ENCODE measurements at places on chromosomes 7 and 10.

DNA sequence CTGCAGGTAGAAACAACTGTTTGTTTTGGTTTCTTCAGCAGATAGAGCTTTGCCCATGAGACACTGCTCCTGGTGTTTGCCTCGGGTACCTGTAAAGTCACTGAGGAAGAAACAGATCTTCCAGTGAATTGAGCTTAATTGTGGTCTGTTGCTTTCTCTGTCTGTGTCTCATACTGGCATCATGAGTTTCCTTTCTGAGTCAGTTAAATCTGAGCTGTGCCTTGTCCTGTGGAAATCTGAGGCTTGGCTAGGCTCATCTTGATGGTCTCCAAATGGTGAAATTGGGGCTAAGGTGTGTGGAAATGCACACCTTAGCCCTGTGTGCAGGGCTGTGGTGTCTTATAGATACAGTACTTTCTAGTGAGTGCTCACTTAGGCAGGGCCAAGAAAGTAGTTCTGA is 67.4 kb downstream of the GBF1 start:
- H3K4me3 ChIP-seq, result no peak overlapping the region
- no peak for DNase-seq
- no peak overlapping the region for H3K27ac ChIP-seq
- no peaks in the 10 kb centered on the region for H3K4me1 ChIP-seq

- H3K36me3 ChIP-seq, result no peaks in the 10 kb centered on the region
- H3K27me3 ChIP-seq, result no peaks in the 10 kb centered on the region
- no peaks in the 10 kb centered on the region for H3K4me1 ChIP-seq
- no peak for DNase-seq
- no peak overlapping the region for H3K27ac ChIP-seq
Observed at GRCh38 chr7:63953181-63953580, 45.5 kb upstream of the ZNF722 start.

DNA sequence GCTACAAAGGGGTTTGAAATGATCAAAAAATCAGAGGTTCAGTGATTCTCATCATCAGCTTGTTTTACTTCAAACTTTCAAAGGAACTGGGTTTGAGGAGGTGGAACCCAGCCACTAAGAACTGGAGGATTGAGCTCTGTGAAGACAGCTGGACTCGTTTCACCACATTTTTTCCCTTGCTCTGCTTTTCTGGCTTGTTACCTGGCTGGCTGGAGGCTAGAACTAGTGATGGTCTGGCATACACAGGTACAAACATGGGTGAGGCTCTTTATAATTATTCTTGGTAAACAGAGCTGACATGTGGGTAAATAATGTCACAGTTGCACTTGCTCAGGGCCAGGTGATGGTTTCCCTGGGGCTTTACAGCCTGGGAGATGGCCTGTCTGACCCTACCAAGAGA is 352.5 kb downstream of the FGFR2 start:
- no peak overlapping the region for H3K27ac ChIP-seq
- no peaks in the 10 kb centered on the region for H3K27me3 ChIP-seq
- no peaks in the 10 kb centered on the region for H3K4me1 ChIP-seq
- H3K4me3 ChIP-seq, result no peak overlapping the region
- H3K36me3 ChIP-seq, result no peaks in the 10 kb centered on the region
- DNase-seq, result no peak

DNA sequence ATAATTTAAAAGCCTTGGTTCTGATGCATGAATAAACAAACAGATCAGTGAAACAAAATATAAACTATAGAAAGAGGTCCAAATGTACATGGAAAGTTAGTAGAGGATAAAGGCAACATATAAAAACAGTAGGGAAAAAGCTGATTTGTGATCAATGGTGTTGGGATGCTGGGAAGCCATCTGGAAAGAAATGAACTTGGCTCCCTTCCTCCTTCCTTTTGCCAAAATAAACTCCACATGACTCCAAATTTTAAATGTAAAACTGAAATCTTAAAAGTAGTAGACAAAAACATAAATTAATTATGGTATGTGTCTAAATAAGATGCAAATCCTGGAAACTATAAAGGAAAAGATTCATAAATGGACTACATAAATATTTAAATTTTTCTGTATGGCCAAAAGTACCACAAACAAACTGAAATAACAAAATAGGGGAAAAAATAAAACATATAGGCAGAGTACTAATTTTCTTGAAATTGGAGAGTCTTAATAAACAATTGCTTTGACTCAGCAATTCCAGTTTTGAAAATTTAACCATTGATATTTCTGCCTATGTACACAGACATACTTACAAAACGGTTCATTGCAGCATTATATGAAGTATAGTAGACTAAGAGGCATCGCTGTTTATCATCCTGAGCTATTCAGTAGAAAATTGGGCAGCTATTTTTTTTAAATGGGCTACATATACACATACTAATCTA is 77.0 kb upstream of the TRIM24 start:
- no peaks in the 10 kb centered on the region for H3K27me3 ChIP-seq
- no peak overlapping the region for H3K27ac ChIP-seq
- DNase-seq, result no peak
- H3K36me3 ChIP-seq, result no peaks in the 10 kb centered on the region
- no peak overlapping the region for H3K4me3 ChIP-seq
- H3K4me1 ChIP-seq, result no peaks in the 10 kb centered on the region

DNA sequence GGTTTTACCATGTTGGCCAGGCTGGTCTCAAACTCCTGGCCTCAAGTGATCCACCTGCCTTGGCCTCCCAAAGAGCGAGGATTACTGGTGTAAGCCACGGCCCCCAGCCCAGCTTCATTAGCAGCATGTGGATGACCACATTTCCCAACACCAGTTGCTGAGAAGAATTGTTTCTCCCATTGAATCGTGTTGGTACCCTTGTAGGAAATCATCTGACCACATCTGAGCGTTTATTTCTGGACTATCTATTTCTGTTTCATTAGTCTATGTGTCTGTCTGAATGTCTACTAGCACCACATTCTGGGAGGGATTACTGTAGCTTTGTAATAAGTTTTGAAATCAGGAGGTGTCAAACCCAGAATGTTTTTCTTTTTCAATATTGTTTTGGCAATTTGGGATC is 89.6 kb downstream of the LCOR start:
- H3K27me3 ChIP-seq, result no peaks in the 10 kb centered on the region
- no peaks in the 10 kb centered on the region for H3K36me3 ChIP-seq
- no peak overlapping the region for H3K4me3 ChIP-seq

DNA sequence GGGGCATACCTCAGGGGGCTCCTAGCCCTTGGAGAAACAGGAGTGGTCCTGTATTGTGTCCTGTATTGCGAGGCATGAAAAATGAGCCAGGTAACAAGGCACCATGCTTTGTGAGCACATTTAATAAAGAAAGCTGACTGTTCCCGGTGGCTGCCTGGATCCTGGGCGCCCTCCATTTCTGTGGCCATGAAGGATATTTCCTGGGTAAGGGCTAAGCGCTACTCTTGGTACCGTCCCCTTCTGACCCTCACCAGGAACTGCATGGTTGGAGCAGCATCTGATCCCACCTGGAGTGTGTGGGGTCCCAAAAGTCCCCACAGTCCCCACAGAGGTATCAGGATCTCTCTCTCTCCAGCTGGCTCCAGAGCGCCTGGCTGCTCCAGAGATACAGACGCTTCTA is 139.5 kb downstream of the MAPK8 start:
- H3K36me3 ChIP-seq, result no peaks in the 10 kb centered on the region
- no peak overlapping the region for H3K27ac ChIP-seq
- no peak overlapping the region for H3K4me3 ChIP-seq
- DNase-seq, result no peak
- H3K27me3 ChIP-seq, result no peaks in the 10 kb centered on the region
- H3K4me1 ChIP-seq, result no peaks in the 10 kb centered on the region

DNA sequence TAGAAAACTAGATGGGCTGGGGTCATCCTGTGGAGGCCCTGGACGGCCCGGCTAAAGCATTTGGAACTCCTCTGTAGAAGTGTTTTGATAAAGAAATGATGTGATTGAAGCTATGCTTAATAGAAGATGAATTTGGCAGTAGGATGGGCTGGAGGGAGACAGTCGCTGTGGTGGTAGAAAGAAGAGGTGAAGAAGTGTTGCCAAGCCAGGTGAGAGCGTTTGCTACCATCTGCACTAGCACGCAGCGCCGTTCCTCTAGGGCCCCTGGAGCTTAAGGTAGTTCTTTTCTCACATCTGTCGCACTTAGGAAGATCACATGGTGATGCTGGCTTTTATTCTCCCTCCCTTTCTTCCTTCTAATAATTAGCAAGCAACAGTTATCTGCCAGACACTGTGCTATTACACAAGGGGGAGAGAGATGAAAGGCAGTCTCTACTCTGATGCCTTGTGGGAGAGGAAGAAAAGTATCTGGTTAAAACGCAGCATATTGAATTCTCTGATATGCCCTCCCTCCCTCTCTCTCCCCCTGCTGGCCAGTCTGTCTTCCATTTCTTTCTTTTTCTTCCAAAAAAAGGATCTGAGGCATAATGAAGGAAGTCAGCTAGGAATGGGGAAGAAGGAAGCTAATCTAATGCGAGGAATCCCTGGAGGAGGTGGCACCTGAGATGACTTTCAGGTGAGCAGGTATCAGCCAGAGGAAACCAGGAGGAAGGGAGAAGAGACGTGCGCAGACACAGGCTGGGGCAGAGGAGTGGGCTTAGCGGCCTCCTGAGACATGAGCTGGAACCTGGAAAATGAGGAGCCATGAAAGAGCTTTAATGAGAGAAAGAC is 162.3 kb upstream of the KLF14 start:
- H3K4me3 ChIP-seq, result no peak overlapping the region
- peaks cover 16% of the 10 kb centered on the region for H3K4me1 ChIP-seq
- H3K27ac ChIP-seq, result no peak overlapping the region
- peaks cover 48% of the 10 kb centered on the region for H3K36me3 ChIP-seq
- H3K27me3 ChIP-seq, result no peaks in the 10 kb centered on the region

- H3K27ac ChIP-seq, result peak overlapping the region; percentile 94
- peaks cover 18% of the 10 kb centered on the region for H3K36me3 ChIP-seq
- H3K4me3 ChIP-seq, result no peak overlapping the region
- DNase-seq, result no peak
- H3K27me3 ChIP-seq, result no peaks in the 10 kb centered on the region
Observed at GRCh38 chr7:120951826-120952225, 1.2 kb downstream of the ING3 start.

DNA sequence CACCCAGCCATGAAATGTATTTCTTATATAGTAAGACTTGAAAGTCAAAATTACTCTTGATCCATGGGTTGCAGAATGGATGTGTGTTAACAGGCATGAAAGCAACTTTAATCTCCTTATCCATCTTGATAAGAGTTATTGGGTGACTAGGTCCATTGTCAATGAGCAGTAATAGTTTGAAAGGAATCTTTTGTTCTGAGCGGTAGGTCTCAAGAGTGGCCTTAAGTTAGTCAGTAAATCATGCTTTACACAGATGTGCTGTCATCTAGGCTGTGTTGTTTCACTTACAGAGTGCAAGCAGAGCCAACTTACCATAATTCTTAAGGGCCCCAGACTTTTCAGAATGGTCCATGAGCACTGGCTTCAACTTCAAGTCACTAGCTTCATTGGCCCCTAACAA is 51.2 kb downstream of the KIAA1549 start:
- H3K4me1 ChIP-seq, result no peaks in the 10 kb centered on the region
- no peak overlapping the region for H3K4me3 ChIP-seq
- H3K27ac ChIP-seq, result no peak overlapping the region
- H3K27me3 ChIP-seq, result no peaks in the 10 kb centered on the region
- H3K36me3 ChIP-seq, result no peaks in the 10 kb centered on the region

DNA sequence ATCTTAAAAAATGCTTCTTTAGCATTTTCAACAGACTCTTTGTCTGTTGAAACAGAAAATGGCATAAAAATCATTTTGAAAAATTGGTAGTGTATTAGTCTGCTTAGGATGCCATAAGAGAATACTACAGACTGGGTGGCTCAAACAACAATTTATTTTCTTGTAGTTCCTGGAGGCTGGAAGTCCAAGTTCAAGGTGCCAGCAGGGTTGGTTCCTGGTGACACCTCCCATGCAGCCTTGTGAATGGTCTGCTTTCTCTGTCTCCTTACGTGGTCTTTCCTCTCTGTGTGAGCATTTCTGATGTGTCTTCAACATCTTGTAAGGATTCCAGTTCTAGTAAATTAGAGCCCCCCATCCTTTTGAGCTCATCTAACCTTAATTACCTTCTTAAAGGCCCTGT is 26.1 kb upstream of the RAB11FIP2 start:
- DNase-seq, result no peak
- H3K4me3 ChIP-seq, result no peak overlapping the region
- H3K4me1 ChIP-seq, result no peaks in the 10 kb centered on the region
- H3K27ac ChIP-seq, result no peak overlapping the region
- H3K36me3 ChIP-seq, result no peaks in the 10 kb centered on the region

DNA sequence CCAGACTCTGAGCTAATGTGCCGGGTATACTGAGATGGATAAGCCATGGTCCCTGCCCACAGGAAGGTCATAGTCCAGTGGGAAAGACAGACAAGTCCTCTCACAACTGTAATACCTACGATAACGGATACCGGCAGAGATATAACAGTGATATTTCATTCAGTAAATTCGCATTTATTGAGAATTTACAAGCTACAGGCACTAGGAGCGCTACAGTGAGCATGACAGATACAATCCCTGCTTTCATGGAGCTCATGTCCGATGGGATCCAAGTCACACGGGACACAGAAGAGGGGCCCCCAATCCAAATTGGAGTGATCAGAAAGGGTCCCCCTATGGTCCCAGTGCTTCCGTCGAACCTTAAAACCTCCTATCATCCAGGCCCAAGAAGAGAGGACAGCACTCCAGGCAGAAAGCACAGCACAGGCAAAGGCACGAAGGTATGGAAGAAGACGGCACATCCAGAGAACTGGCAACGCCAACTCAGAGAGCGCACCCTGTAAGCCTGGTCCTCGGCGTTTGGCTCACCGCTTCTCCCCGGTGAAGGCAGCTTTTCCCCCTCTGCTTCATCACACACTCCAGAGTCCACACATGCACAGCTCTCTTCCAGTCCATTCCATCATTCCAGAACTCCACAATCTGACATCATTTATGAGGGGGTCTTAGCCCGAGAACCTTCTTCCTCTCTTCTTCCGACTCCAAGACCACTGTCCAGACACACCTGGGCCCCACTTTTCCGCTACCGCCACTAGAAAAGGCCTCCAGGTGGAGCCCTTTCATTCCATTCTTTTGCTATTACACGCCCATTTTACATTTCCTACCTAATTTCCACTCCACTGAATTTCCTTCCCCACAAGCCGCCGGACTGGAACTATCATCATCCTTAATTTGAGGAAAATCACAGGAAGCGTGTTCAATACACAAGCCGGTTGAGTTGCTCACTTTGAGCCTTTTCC is 47.8 kb upstream of the NKX2-3 start:
- H3K27me3 ChIP-seq, result no peaks in the 10 kb centered on the region
- no peak for DNase-seq
- no peaks in the 10 kb centered on the region for H3K4me1 ChIP-seq
- no peak overlapping the region for H3K4me3 ChIP-seq

DNA sequence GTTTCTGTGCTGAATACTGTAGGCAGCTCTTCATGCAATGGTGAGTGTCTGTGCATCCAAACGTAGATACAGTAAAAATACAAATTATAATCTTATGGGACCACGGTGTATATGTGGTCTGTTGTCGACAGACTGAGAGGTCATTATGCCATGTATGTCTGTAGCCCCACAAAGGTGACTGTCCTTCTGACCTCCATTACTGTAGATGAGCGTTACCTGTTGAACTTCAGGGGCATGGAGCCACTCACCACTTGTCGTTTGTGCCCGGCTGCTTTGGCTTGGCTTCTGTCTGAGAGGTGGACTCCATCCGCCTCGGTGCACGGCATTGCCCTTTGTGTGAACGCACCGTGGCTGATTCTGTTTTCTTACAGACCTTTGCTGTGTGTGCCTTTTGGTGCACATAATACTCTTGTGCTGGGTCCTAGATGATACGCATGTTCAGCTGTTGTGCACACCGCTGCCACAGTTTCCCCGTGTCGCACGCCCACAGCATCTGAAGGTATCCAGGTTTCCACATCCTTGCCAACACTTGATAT is 2.9 kb downstream of the UBE3C start:
- H3K27me3 ChIP-seq, result no peaks in the 10 kb centered on the region
- no peak for DNase-seq
- H3K4me1 ChIP-seq, result peaks cover 49% of the 10 kb centered on the region

Data from naive thymus-derived CD4-positive, alpha-beta T cell (primary cell).